Stimulated activated CD8-positive, alpha-beta memory T cell treated with anti-CD3 and anti-CD28 coated beads, Interleukin-4, amount 100 ng/mL, for 4 hours (primary cell): ENCODE measurements at places on chromosomes 6 and 20.

- no peak for DNase-seq
Observed at GRCh38 chr6:34673064-34673463, 23.5 kb downstream of the ILRUN start.

GRCh38 chr6:124943658-124944057 lies 18.6 kb upstream of the RNF217 start:
- no peak for DNase-seq

- no peak for DNase-seq
Observed at GRCh38 chr20:48387675-48388074, 440.1 kb downstream of the PREX1 start.

DNA sequence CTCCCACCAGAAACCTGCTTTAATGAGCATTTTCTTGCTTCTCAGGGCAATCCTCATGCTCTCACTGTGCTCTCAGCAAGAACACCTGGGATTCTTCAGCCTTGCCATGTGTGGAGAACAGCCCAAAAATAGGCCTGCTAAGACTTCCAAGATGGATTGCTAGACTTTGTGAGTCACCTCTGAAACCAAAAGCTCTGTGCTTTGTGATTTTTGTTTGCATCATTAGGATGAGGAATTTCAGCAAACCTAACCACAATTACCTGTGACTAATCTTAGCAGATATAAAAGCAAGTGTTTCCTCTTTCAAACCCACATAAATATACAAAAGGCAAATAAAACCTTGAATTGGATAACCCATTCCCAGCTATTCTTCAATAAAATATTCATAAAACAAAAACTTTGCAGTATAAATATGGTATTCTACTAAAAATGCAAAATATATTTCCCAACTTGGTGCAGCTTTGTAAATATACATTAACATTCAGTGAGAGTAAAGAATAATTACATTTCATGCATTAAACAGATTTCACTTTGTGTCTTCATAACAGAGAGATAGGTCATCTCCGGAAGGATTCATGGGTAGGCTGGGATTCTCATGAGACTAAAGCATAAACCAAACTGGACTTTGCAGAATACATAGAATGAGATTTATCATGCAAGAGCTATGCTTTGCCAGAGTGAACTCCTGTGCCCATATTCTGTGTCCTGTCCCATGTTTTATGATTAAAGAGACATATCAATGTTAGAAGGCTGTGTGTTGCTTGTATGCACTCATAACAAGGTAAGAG lies 33.5 kb downstream of the TPBG start:
- no peak for DNase-seq

DNA sequence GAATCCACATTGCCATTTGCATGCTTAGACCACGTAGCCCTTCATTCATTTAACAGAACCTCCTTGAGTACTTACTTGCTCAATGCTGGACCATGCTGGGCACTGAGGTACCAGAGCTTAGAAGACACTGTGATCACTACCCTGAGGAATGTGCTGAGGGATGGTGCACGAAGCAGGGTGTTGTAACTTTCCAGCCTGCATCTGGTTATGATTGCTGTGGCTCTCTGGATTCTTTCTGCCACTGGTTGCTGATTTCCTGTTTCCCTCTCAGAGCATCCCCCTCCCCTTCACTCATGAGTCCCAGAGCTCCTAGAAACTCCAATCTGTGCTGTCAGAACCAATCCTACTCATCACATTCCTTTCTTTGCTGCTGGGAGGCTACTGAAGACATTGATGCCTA lies 537.4 kb downstream of the PTPRT start:
- DNase-seq: no peak

- no peak for DNase-seq
Observed at GRCh38 chr6:57313711-57314471, 3.5 kb upstream of the PRIM2 start.

DNA sequence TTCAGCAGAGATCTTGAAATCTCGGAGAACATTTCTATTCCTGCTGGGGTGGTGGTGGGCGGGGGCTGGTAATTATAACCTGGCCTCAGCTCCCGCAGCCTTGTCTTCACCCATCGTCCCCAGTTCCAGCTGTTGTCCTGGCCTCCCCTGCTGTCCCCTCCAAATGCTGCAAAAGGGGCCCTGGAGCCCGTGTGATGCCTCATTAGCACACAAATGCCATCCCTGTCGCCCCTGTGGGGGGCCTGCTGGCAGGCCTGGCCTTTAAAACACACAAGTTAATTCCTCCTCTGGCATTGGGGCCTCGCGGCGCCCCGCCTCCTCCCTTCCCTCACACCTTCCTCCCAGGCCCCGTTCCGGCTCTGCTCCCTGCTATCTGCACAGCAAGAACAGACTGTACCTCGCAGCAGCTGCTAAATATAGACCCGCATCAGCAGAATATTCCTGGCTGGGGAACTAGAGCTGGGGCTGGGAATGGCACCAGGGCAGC lies 85.7 kb downstream of the CDH22 start:
- no peak for DNase-seq

GRCh38 chr6:101391772-101392585 lies 1.5 kb upstream of the GRIK2 start:
- DNase-seq: no peak

- no peak for DNase-seq
Observed at GRCh38 chr6:87832025-87832825, 130.2 kb upstream of the AKIRIN2 start.

- no peak for DNase-seq
Observed at GRCh38 chr6:37632291-37632690, 65.4 kb downstream of the MDGA1 start.

GRCh38 chr6:38636027-38636426 lies 3.7 kb downstream of the BTBD9 start:
- DNase-seq: no peak

DNA sequence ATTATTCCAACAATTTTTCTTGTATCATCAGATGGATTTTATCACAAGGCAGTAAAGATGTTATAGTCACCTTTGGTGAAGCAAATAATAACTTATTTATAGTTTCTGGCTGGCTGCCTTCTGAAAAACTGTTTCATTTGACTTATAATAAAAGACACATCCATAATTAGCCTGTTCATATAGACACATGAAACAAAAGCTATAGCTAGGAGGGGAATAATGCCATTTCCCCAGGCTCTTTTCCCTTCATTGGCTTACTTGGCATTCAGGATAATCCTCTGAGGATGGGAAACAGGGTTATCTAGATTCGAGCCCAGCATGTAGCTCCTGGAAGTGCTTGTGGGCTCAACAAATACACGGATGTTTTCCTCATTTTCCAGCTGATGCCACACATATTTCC lies 17.5 kb downstream of the MMP24 start:
- no peak for DNase-seq

DNA sequence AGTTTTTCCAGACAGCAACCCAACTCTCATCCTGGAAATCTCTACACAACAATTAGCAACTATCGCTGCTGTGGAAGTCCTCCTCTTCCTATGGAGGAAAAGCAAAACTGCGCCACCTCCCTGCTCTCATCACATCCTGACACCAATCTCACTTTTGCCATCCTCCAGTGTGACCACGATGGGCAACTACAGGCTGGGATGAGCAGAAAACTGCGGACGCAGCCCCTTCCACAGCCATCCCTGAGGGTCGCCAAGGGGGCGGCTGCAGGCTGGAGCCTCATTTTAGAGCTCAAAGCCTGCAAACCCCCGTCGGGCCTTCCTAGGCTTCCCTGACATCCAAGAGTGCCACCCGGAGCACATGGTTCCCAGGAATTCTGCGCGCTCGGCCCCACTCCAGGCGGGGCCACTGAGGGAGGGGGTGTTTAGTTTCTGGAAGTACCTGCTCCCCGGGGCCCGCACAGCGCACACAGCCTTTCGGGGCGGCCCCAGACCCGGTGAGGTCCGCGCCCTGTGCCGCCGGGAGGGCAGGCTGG lies 1.2 kb downstream of the TCFL5 start:
- no peak for DNase-seq

- no peak for DNase-seq
Observed at GRCh38 chr6:167397712-167398111, 72.8 kb downstream of the TTLL2 start.

DNA sequence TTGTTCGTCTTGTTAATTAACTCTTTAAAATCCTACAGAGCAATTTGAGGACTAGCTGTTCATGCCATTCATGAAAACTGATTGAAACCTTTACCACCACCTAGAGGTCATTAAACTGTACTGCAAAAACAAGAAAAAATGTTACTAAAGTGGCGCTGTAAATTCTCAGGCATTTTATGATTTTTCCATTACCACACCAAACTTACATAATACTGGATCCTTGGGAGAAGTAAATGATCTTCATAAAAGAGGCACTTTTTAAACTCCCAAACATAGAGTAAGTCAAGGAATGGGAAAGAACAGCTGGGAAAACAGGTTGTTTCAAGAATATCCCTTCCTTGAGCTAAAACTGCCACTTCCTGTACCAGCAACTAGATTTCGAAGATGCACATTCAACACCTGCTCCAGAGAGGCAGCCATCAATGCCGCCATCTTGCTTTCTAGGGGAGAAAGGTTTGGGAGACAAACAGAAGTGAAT lies 54.3 kb downstream of the MYLIP start:
- no peak for DNase-seq

DNA sequence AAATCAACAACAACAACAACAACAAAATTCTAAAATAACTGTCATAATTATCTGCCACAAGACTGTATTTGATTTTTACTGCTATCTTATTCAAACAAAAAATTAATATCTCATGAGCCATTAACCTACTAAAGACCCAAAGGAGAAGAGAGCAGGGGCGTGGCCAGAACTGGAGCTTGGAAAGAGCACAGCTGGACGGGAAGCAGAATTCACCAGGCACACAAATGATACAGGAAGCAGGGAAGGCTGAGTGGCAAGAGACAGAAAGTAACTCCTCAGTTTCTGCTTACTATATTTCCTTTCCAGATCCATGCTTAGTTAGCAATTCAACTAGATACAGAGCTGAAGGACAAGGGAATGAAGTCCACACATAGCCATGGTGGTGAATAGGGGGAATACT lies 54.4 kb downstream of the FKBP5 start:
- DNase-seq: no peak

DNA sequence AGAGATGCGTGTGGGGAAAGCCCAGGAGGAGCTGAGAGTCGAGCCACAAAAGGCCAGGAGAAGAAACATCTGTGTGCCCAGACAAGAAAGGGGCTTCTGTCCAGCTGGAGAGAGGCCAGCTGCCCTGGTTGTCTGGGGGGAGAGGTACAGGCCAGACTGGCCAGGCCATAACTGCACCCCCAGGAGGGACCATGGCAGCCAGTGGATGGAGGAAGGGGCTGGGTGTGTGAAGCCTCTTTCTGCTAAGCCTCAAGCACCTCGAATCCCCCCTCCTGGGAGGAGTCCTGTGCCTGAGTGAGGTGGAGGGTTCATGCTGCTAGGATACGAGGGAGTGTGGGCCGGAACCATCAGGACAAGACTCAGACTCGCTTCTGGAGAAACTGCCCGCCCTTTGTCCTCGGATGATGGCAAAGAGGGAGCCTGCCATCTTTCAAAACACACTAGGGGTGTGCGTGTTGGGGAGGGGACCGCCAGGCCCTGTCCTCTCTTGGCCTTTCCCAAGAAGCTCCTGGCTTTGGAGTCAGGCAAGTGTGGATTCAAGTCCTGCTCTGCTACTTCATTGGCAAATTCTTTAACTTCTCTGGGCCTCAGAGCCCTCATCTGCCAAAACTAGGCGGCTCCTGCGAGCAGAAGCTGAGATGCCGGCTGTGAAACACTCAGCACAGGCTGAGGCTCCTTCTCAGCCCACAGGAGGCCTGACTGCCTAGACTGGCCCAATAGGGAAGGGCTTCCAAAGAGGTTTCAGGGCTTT lies 90.3 kb downstream of the ASXL1 start:
- DNase-seq: no peak

- DNase-seq: no peak
Observed at GRCh38 chr6:113696960-113697359, 160.2 kb upstream of the MARCKS start.

- DNase-seq: no peak
Observed at GRCh38 chr6:81515562-81516453, 236.7 kb downstream of the TENT5A start.

GRCh38 chr20:62303340-62304226 lies 786 bp downstream of the ADRM1 start:
- no peak for DNase-seq

DNA sequence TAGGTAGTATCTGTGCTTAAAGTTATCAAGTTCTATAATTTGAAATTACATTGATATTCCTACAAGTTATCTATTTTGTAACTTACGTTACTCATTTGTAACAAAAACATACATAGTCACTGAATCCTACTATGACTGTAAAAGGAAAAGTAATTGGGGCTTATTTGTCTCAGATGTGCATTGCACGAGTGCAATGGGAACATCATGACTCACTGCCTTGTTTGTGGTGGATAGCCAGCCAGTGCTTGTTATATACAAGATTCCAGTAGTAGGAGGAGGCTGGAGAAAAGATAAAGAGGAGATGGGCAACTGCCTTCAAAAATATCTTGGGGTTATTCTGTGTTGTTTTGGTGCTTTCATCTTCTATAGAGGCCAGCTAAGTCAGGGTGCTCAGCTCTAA lies 164.1 kb downstream of the RNF144B start:
- DNase-seq: no peak

- no peak for DNase-seq
Observed at GRCh38 chr20:4162766-4163165, 147.4 kb upstream of the RNF24 start.

DNA sequence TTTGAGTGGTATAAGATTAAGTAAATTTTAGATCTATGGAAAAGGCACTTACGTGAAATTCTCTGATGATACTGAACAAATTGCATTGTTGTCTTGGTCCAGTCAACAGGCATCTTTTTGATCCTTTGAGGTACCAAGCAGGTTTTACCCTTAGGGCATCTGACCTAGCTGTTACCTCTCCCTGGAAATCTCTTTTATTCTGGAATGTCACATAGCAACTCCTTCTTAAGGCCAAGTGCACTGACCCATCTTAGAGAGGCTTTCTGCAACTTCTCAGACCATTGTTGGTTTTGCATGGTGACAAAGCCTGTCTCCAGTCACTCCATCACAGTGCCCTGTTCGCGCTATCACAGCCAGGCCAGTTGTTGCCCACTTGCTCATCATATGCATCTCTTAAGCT lies 42.0 kb downstream of the TPD52L1 start:
- DNase-seq: no peak

DNA sequence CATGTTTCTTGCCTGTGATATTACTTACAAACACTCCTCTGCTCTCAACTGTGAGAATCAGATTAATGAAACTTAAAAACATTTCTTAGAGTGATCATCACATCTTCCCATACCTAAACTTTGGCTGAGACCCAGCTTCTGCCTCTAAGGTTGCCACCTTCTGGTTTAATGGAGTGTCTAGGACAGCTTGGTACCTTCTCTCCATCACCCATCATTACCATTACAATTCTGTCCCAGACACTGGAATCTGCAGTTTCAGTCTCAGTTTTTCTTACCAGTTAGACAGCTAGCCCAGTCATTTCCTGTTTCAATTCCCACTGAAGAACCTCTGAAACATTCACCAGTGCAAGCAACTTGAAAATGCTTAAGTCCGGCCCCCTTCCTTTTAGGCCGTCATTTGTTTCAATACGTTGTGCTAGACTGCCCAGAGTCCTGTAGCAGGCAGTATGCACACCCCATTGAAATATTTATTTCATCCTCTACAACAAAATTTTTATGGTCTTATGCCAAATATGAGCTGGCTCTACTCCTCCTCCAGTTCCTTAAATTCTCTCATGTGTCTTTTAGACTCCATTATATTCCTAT lies 107.0 kb upstream of the FOXO3 start:
- no peak for DNase-seq

GRCh38 chr6:154689493-154690255 lies 43.5 kb upstream of the SCAF8 start:
- DNase-seq: no peak
